Effector CD8-positive, alpha-beta T cell (primary cell): ENCODE measurements at places on chromosomes 1 and 21.

DNA sequence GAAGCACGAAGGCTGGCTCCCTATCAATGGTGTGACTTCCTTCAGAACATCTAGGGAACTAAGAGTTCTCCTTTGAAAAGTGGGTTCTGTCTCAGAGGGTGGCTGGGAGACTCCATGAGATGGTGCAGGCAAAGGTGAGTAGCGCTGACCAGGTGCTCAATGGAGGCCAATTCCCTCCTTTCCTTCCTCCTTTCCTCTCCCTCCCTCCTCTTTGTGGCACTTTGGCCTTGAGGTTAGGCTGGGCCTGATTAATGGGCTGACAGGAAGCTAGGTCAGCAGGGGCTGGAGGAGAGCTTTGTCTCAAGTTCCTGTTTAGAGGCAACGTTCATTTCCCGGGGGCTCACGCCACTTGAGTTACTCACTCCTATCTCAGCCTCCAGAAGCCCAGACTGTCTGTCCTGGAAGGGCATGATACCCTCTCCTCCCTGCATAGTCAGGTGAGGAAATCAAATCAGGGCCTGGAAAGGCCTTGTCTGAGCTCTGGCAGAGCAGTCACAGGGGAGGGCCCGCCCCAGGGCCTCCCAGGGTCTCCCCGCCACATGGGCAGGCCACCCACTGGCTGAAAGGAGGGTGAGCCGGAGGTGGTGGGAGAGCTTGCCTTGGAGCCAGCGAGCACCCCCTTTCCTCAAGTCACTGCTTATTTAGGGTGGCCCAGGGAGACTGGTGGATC, 58.4 kb upstream of the SSBP3 start:
- DNase-seq: no peak

DNA sequence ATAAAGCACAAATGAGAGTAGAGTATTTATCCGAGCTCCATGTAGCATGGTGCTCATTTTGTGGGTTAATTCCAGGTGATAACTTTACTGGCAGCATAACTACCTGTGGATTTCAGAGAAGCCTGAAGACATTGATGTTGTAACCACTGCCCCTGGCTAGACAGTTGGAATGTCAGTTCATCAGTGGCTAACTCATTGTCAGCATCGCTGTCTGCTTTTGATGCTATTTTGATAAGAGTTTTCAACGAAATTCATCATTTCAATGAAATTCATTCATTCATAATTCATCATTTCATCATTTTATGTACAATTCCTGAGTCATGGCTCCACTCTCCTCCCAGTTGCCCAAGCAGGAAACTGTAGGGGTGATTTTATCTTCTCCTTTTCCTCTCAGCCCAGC, 34.4 kb downstream of the HSD3B1 start:
- DNase-seq: no peak

- no peak for DNase-seq
These were observed 18.7 kb upstream of the KANK4 start for GRCh38 chr1:62337706-62338631.

DNA sequence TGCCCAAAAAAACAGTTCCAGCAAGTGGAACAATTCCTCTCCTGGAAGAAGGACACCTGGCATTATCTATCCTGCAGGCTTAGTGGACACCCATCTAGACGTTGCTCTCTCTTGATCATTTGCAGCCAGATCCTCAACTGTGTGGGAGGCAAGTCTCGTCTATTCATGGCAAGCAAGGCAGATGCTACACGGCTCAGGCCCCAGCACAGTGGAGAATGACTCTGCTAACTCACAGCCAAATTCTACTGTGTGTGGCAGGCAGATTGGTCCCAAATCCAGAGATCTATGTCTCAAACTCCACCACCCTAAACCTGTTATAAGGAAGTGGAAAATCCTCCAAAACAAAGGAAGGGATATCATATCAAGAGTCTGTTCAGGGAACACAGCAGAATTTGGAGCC, 7.0 kb downstream of the TNNT2 start:
- DNase-seq: no peak

- no peak for DNase-seq
These were observed 40.2 kb downstream of the DPT start for GRCh38 chr1:168688644-168689326.

DNA sequence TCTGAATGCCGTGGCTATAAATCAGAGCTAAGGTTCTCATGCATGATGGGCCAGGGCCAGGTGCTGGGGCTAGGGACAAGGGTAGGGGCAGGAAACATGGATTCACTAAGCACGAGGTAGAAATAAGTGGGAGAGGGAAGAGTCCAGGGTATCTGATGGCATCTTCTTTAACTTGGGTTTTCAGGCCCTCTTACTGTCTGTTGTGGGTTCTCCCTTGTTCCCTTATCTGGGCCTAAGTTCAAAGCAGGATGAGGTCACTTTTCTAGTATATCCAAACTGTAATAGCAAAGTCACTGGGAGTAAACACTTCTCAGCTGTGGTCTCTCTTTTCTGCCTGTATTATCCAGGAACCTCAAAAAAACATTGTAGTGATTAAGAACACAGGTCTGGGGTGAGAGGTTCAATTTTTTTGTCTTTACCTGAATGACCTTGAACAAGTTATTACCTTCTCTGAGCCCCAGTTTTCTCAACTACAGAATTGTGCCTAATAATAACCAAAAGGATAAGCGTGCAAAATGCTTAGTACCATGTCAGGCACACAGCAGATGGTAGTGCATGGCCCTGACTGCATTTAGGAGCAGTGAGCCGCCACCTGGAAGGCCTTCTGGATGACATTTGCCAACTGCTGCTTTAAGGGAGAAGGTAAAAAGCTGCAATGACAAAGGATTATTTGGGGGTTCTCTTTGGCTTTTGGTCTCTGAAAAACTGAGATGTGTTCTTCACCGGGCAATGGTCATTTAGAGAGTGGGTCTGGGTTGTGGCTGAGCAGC, 53.6 kb upstream of the A3GALT2 start:
- DNase-seq: no peak

DNA sequence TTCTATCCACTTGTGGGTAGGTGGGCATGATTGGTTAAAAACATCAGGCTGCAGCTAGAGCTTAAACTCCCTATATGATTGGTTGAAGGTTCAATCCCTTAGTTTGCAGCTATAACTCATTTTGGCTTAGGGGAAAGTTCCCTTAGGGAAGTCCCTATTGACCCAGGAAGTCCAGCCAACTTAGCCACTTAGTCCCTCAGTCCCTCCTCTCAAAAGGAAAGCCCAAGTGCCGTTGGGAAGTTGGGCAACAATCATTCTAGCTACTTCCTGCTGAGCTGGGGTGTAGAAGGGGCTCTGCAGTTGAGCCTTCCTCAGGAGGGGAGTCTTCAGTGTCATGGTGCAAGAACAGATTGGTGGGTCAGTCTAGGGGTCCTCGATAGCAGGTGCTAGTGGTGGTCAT, 12.2 kb downstream of the MSTO1 start:
- DNase-seq: no peak

GRCh38 chr1:30109853-30110252, 613.5 kb downstream of the MATN1 start:
- DNase-seq: no peak

GRCh38 chr1:17561561-17561985, 22.1 kb downstream of the ARHGEF10L start:
- DNase-seq: no peak

DNA sequence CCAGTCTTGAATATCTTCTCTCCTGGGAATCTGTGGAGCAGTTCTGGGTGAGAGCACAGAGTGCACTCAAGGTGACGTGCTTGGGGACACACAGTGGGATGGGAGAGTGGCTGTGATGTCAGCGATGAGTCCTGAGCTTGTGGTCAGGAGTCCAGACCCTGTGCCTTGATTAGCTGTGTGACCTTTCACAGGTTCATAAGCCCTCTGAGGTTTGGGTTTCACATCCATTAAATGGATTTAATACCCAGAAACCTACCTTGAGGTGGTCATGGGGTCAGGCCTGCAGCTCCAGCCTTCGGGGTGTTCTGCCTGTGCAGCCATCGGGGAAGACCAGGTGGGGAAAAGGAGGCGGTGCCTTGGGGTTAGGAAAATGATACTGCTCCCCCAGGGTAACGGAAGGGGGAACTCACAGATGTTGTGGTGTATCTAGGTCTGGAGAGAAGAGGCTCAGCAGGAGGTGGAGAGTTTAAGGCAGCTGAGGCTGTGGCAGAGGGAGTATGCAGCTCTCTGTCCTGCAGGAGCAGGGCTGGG, 38.5 kb upstream of the ETV3 start:
- no peak for DNase-seq

- no peak for DNase-seq
These were observed 40.1 kb upstream of the TMPRSS15 start for GRCh38 chr21:18443701-18444100.

- DNase-seq: no peak
These were observed 2.7 kb downstream of the COLGALT2 start for GRCh38 chr1:184034761-184035379.

GRCh38 chr1:25772692-25773245, 27.2 kb upstream of the SELENON start:
- no peak for DNase-seq

- no peak for DNase-seq
These were observed 143.0 kb upstream of the KCNK1 start for GRCh38 chr1:233470741-233471499.

DNA sequence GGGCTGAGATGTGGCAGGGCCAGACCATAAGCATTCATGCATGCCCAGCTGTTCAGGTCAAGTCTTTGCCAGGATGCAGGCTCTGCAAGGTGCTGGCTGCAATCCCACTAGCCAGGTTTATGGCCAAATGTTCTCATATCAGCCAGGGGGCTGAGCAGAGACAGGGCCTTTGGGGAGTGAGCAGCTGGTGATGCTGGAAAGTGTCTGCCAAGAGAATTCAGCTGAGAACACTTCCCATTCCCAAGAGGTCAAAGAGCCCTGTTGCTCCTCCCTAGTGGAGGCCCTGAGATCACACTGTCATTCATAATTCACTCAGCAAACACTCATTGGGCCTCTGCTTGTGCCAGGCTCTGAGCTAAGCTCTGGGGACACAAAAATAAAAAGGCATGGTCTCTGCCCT, 150.3 kb downstream of the DMRTA2 start:
- DNase-seq: no peak

DNA sequence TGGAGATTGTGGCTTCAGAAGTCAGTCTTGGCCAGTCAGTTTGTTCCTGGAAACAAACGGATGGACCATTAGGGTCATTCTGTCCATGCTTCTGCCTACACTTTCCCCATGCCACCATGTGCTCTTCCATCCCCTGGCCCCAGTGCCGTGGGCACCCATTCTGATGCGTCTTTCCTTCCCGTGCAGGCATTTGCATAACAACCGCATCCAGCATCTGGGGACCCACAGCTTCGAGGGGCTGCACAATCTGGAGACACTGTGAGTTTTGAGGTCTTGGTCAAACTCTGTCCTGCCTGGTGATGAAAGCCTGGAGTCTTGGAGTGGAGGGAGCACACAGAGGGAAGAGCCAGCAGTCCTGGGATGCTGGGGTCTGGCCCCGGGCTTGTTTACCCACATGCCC, 61.1 kb downstream of the UBE2T start:
- no peak for DNase-seq

DNA sequence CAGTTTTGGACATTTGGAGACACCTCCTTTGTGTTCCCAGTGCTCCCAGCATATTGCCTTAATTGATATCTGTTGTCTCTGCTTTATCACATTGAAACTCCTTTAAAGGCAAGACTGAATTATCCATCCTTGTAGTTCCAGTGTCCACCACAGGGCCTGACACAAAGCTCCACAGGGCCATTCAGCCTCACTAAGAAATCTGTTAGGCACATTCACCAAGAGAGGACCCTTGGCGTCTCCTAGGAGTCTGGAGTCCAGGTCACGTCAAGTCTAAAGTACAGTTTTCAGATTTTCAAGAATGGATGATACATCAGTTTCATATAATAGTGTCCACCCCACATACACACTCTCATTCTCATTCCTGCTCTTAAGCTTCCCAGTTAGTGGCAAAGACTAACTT, 4.8 kb downstream of the ACP6 start:
- DNase-seq: no peak

GRCh38 chr1:215118081-215118480, 35.5 kb downstream of the KCNK2 start:
- no peak for DNase-seq

- DNase-seq: no peak
These were observed 13.9 kb upstream of the CPT2 start for GRCh38 chr1:53182716-53183094.

GRCh38 chr1:19311503-19311930, 427 bp downstream of the AKR7A2 start:
- no peak for DNase-seq

GRCh38 chr1:201724766-201725118, 104.2 kb upstream of the IPO9 start:
- no peak for DNase-seq

GRCh38 chr1:7208647-7209180, 423.5 kb downstream of the CAMTA1 start:
- DNase-seq: no peak
